SJCRH30 (cell line): ENCODE measurements at places on chromosomes 12 and 14.

DNA sequence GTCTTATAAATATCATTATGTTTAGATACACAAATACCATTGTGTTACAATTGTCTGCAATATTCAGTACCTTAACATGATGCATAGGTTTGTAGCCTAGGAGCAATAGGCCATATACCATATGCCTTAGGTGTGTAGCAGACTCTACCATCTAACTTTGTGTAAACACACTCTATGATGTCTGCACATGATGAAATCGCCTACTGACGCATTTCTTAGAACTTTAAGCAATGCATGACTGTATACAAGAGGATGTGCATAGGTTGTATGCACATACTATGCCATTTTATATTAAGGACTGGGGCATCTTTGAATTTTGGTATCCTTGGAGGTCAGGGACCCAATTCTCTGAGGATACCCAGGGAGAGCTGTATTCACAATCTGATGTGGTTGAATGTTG is 10.1 kb upstream of the BTG1 start:
- no peak for DNase-seq

GRCh38 chr12:2833810-2834209 is 1.0 kb downstream of the NRIP2 start:
- DNase-seq: no peak

DNA sequence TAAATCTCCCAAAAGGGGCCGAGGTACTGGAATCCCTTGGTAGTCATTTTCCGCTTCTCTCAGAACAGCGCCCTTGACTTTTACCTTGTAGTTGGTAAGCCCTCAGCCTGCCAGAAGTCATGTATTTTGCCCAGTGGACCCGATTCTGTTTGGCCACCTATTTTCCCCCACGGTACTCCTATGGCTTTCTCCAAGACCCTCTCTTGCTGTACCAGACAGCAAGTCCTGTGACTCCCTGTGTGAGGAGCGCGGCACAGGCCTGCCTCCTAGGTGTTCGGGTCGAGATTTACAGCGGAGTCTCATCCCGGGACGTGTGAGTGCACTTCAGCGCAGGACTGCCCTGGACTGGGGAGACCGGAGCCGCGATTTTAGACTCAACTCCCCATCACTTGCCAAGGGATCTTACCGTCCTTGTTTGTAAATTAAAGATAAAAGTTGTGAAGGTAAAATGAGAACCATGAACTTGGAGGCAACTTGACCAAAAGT is 1.1 kb upstream of the MBD6 start:
- peak; percentile 99 for DNase-seq

GRCh38 chr12:67697967-67698366 is 49.4 kb downstream of the DYRK2 start:
- DNase-seq: no peak

DNA sequence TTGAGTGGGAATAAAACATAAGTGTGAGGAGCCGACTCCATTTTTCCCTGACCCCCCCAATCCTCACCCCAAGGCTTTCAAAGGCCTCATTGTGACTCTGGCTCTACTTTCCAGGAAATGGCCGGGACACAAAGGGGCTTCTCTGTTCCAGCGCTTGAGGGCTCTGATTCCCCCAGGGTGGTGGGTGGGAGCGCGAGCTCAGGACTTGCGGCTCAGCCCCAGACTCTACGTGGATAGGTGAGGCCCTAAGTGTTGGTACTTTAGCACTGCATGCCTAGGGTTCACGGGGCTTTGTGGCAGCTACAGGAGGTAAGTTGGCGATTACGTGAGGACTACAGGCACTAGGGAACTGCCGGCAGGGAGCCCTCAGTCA is 553 bp downstream of the CNPY2 start:
- DNase-seq: peak; percentile 27

DNA sequence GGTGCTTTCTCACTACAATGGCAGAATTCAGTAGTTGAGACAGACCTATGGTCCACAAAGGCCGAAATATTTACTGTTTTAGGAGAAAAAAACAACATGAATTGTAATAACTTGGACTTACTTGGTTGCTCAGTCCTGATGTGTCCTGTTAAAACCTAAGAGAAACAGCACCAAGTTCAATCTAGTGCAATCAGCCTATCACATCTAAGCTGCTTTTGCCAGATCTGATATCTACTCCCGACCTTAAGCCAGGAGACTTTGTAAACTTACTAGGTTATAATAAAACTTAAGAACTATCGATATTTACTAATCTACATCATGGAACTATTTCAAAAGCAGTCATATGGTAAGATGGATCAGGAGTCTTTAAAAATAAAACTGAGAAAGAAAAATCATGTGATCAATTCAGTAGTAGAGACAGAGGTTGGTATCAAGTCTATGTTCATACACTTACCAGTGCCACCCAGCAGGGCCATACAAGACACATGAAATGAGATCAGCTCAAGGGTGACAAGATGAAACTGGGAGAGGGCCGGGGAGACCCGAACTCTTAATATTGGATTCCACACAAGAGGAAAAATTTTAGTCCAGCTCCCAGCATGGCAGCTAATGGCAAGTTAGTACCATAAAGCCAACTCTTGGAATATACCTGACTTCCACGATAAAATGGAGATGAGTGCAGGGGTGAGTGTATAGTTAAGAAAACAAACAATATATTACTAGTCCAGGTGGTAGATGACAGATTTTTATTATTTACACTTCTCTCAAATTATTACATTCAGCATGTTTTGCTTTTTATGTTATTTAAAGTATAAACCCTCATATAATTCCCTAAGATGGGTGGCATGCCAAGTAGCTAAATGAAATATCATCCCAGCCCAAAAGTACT is 27.5 kb downstream of the NUDT4 start:
- no peak for DNase-seq

DNA sequence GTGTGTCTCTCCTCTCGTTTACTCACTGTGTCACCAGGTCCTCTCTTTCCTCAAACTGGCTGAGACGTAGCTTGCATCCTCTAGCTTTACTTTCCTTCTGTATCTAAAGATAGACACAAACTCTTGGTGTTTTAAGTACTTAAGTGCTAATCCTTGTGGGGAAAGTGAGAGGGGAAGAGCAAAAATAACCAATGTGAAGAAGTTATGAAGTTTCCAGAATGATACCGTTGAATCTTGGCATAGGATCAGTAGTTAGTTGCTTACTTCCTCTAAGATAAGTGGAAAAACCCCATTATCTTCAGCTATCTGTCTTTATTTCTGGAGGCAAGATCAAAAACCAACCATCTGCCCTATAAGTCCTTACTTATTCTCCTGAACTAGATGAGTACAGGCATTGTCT is 10.6 kb downstream of the FAR2 start:
- no peak for DNase-seq

- DNase-seq: no peak
Observed at GRCh38 chr14:34067587-34067986, 116.7 kb upstream of the EGLN3 start.

- DNase-seq: peak; percentile 94
Observed at GRCh38 chr14:23071244-23071920, 14.1 kb upstream of the CDH24 start.

DNA sequence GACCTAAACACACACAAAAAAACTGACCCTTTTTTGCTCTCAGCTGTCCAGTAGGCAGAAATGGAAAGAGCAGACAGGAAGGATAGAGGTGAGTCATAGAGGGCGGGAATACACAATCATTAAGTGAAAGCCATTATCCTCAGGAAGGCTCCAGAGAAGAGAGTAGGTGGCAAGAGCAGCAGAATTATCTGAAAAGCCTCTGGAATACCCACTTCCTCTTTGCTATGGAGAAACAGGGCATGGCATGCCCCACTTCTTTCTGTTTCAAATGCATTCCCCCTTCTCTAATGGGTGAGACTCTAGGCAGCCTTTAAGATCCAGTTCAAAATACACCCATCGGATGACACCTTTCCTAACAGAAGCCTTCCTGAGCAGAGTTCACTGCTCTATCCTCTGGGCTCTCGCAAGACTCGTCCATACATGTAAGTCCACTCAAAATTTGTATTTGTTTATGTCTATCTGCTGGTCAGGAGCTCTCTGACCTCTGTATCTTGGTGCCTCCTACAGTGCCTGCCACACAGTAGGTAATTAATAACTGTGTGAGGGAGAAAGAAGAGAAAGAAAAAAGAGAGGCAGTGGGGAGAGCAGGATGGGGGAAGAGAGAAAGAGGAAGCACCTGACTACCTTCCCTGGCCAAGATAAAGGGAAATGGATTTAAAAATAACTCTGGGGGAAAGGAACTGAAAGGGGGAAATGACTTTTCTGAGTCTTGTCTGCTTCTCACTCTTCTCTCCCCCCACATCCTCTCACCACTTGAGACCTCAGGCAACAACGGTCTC is 8.5 kb downstream of the KLHL33 start:
- peak; percentile 21 for DNase-seq

DNA sequence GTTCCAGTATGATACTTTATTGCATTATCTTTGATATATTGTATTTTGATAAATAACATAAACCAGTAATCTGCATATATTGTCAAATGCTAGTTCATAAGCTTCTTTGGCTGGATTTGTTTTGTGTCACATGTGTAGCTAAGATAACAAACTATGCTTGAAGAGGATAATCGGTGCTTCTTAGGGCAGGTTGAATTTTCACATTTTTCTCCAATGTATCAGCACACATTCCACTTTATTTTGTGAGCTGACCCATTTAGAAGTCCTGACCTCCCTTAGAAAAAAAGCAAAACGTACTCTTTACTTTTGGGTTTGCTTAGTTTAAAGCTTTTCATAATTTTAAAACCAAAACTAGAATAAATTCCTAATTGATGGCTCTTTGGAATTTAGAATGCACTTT is 277.7 kb upstream of the DDHD1 start:
- no peak for DNase-seq

DNA sequence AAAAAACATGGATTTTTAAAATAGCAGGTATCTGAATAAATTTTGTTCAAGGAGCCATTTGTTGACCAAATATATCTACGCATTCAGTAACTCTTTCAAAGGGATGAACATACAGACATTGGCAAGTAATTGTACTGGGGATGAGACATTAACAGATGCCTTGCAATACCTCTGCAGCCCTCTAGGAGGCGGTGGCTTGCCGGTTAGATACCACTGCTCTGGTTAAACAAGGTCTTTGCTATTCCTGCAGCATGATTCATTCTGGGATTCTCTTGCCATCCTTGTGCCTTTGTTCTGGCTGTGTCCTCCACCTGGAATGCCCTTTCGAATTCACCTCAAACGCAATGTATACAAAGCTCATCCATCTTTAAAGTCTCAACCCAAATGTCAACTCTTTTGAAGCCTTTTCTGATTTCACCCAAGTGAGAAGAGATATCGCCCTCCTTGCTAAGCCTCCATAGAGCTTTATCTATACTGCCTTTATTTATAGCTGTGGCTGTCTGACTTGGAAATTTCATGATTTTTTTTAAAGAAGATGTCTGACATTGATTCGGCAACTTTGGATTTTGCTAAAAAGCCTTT is 131.0 kb upstream of the SRRM4 start:
- DNase-seq: peak; percentile 21

DNA sequence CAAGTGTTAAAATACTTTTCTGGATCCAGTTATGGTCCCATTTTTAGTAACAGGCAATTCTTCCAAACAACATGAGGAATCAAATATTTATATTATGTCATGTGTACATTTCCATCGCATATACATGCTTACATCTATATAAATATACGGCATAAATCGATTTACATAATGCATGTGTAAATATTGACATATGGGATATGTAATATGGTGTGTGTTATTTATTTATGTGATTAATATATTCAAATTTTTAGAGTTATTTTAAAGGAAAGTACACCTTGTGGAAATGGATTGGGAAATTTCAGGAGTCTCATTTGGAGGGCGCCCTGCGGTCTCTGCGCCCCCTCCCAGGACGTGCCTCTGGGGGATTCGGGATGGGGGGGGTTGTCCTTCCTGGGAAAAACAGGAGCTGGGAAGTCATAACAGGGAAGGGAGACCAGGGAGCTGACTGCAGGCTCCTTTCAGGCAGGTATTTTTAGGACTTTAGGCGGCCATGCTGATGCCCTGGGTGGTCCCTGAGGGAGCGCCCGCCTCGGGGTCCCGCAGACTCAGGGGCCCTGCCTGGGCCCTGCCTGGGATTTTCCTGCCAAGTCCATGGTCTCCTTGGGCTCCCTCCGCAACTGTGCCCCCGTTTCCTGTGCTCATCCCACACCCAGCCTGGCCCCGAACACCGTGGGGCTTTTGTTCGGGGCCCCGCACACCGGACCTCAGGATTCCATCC is 82.7 kb upstream of the SFSWAP start:
- DNase-seq: peak; percentile 0

DNA sequence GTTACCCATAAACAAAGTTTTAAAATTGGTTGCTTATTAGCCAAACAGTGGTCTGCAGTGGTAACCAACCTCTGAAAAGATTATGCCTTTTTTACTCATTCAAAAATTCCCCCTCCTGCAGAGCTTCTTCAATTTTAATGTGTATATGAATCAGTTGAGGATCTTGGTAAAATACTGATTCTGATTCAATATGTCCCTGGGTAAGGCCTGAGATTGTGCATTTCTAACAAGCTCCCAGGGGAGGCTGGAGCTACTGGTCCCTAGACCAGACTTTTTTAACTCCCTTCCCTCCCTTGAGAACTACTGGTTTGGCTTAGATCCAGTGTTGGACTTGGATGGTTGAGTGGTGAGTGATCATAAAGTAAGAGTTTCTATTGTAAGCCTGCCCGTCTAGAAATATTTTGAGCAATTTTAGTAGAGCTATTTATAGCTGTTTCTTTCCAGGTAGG is 90.2 kb downstream of the FUT8 start:
- no peak for DNase-seq

DNA sequence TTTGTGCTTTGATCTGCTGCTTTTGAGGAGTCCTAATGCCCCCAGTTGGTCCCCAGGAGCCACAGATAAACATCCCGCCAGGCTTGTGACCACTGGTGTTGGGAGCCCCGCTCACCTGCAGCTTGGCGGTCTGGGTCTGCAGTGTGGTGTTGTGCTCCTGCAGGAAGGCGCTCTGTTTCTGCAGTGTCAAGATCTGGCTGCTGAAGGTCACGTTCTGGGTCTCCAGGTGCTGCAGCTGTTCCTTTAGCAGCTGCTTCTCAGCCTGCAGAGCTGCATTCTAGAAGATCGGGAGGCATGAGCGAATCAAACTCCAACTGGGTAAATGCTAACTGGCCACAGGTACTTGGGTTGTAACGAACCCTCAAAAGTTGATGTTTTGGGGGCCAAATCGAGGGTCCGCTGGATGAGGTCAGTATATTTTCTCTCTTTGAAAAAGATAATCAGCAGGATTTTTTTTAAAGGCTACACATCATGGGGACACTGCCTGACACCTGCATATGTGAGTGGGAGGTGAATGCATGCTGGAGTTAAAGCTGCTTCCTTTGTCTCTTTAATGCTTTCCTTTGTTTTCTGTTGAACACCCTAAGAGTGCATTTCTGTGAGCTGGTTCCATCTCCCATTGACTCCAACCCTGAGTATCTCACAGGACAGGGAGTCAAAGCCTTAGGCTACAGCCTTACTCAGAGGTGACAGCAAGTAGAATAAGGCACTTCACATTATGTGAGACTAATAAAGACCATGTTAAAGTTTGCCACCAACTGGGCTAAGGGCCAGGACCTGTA is 61.3 kb upstream of the GPR68 start:
- DNase-seq: no peak

GRCh38 chr12:30110958-30111586 is 327.3 kb upstream of the TMTC1 start:
- peak; percentile 95 for DNase-seq

- no peak for DNase-seq
Observed at GRCh38 chr14:30874999-30875787, 834 bp downstream of the COCH start.
